ENCODE measurements at places on chromosomes 4 and X.
A peak's percentile ranks its signal among the peaks of the same experiment; 100 is the strongest.

DNA sequence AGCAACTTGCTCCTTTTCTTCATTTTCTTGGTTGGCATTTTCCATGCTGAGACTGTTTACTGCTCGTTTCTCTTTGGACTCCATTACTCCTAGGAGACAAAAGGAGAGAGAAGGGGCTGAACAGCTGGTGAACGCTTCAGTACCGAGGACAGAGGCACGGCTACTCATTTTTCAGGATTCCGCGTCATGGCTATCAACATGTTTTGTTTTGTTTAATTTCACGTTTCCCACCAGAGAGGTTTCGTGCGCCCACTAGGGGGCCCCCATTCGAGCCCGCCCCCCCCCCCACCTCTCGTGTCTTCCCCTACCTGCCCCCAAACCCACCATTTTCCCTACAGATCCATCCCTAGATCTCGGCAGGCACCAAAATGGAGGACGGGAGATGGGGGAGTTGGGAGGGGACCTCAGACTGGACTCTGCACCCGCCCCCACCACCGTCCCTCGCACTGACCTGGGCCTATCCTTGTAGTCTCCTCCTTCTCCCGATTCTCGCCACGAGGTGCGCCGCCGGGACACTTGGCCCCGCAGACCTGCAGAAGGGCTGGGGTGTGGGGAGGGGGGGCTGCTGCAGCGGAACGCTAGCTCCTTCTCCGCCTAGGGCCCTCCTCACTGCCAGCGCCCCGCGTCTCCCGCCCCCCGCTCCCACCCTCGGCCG, 653 bp downstream of the BEX1 start:
- DNase-seq: peak; percentile 4

- peak; percentile 63 for DNase-seq
Observed at GRCh38 chrX:40278340-40279090, 180.8 kb upstream of the BCOR start.

DNA sequence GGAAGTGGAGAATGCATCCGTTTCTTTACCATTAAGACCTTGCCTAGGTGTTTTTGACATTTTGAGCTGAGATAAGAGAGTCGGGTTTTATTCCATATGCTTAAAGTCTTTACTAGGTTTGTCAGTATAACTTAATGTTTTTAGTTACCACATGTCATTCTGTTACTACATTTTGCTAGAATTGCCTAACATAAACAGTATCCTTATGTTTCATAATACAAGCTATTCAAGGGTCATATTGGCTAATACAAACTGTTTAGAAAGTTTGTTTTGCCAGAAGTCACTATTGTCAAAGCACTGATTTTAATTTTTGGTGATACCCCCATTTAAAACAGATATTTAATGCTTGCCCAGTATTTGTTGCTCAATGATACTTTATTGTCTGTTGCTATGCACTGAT, 427.7 kb upstream of the MAGEB2 start:
- no peak for DNase-seq

GRCh38 chr4:139015948-139016471, 429 bp downstream of the NOCT start:
- DNase-seq: peak; percentile 40

DNA sequence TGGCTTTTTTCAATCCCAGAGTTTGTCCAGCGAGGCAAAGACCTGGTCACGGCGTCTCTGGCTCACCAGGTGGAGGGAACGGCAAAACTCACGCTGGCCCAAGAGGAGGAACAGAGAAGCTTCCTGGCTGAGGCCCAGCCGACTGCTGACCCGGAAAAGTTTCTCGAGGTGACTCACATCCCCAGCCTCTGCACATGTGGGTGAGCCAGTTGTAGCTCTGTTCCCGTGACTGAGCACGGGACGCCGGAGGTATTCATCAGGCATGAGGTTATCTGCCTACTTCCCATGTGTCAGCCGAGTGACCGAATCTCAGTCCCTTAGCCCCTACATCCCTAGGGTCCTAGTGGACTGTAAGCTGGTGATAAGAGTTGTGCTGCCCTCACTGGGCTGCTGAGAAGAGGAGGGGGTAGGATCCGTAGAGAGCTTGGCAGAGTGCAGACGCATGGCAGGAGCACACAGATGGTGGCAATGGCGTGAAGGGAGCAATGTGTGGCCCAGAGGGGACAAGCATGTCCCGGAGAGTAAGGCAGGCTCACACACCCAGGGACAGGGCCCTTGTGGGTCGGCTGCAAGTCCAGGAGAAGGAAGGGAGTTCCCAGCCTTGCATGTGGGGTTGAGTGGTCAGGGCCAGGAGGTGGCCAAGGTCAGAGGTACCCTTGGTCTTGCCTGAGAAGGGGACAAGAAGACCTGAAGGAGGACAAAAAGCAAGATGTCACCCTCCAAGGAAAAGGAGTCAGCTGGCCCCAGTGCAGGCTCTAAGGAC, 42.9 kb downstream of the EVC start:
- DNase-seq: no peak

GRCh38 chrX:78747971-78748370, 451 bp downstream of the LPAR4 start:
- no peak for DNase-seq

- no peak for DNase-seq
Observed at GRCh38 chr4:69518102-69518501, 22.4 kb upstream of the UGT2B4 start.

DNA sequence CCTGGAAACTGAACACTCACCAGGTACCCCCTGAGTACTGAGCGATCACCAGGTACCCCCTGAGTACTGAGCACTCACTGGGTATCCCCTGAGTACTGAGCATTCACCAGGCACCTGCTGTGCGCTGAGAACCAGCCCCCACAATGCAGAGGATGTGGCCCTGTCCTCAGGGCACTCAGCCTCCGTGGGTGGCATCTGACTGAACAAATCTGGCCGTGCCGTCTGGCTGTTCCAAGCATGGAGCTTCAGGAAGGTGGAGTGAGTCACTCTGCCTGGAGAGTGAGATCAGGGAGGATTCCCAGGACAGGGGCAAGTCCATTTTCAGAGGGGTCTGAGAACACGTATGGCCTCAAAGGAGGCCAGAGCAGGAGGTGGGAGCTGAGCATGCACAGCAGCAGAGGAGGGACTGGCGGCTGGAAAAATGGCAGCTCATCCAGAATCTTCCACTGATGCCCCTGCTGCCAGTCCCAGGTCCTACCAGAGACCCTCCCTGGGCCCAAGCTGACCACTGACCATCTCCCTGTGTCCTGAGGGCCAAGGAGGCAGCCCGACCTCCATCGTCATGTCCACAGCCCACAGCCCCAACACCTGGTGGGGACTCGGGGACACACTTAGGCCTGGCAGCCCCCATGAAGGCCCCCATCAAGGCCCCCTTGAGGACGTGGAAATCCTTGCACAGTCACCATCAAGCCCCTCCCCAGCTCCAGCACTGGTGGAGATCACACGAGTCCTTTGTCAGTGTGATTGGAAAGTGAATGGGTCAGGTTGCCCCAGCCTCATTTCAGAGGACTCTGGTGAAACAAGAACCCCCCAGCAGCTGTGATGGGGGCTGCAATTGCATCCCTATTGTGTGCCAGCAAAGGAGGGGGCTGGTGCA, 94.1 kb downstream of the HMX1 start:
- DNase-seq: no peak

GRCh38 chr4:113869743-113870375, 108.3 kb upstream of the CAMK2D start:
- no peak for DNase-seq

- peak; percentile 65 for DNase-seq
Observed at GRCh38 chr4:102759831-102760644, 730 bp downstream of the MANBA start.

- DNase-seq: no peak
Observed at GRCh38 chr4:54912155-54912554, 213.2 kb downstream of the KDR start.

GRCh38 chrX:7852166-7852565, 9.2 kb downstream of the VCX start:
- DNase-seq: no peak

DNA sequence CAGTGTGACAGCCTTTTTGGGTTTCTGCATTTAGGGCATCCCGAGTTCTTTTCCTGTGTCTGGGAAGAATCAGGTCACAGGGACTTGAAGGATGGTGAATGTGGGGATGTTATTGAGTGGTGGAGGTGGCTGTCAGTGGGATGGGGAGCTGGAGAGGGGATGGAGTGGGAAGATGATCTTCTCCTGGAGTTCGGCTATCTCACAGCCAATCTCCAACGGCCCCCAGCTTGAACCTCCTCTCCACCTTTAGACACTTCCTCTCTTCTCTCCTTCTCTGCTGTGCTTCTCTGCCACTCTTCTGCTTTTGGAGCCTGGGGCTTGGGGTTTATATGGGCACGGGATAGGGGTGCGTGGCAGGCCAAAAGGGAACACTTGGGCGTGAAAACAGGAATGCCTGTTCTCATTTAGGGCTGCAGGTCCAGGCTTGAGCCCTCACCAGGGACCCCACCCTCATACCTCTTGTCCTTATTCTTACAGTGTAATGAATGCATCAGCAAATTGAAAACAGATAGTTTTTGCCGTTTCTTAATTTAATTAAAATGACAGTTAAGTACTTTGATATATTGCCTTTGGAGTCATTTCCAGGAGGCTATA, 37.5 kb downstream of the USP9X start:
- no peak for DNase-seq

DNA sequence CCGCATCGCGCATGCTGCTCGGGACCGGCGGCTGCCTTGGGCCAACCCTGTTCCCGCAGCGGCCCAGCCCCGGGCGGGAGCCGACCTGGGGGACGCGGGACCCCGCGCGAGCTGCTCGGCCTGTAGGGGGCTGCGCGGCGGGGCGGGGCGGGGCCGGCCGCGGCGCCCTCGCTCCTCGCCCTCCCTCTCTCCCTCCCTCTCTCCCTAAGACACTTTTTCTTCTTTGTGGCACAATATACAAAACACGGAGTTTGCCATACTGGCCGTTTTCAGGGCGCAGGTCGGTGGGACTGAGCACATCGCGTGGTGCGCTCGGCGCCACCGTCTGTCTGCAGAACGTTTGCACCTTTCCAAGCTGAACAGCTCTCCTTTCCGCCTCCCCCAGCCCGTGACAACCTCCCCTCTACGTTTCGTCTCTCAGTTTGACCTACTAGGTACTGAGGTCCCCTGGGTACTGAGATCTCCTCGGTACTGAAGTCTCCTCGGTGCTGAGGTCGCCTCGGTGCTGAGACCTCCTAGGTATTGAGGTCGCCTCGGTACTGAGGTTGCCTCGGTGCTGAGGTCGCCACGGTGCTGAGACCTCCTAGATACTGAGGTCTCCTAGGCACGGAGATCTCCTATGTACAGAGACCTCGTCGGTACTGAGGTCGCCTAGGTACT, 261.1 kb upstream of the PLCXD1 start:
- peak; percentile 1 for DNase-seq

DNA sequence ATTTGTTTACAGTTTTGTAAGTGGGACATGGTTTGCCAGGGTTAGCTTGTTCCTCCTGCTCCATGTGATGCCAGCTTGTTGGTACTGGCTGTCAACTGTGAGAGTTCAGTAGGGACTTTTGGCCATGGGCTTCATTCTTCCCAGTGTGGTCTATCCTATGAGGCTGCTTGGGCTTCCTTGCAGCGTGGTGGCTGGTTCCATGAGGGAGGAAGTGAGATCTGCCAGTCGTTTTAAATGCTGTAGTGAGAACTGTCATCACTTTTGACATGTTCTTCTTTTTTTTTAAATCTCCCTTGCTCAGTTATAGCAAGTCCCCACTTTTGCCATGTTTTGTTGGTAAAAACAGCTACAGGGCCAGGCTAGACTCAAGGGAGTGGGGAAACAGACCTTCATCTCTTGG, 15.9 kb downstream of the NSD2 start:
- DNase-seq: no peak

GRCh38 chrX:139290310-139290709, 240.2 kb upstream of the F9 start:
- DNase-seq: no peak

DNA sequence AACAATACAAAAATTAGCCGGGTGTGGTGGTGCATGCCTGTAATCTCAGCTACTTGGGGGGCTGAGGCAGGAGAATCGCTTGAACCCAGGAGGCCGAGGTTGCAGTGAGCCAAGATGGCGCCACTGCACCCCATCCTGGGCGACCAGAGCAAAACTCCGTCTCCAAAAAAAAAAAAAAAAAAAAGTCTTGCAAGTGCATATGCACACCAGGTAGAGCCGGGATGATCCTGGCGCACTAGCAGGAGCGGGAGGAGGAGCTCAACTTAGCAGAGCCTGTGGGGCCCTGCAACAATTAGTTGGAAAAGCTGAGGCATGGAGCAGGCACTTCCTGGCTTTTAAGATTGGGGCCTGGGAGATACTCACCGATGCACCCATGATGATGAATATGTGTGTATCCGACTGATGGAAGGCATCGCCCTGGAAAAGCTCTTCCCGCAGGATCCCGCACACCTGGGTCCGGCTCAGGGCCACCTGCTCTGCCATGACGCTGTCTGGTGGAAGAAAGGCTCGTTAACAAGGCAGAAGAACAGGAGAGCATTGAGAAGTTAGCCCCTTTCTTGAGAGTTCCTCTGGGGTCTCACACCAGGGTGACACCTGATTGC, 872 bp downstream of the G6PD start:
- no peak for DNase-seq

DNA sequence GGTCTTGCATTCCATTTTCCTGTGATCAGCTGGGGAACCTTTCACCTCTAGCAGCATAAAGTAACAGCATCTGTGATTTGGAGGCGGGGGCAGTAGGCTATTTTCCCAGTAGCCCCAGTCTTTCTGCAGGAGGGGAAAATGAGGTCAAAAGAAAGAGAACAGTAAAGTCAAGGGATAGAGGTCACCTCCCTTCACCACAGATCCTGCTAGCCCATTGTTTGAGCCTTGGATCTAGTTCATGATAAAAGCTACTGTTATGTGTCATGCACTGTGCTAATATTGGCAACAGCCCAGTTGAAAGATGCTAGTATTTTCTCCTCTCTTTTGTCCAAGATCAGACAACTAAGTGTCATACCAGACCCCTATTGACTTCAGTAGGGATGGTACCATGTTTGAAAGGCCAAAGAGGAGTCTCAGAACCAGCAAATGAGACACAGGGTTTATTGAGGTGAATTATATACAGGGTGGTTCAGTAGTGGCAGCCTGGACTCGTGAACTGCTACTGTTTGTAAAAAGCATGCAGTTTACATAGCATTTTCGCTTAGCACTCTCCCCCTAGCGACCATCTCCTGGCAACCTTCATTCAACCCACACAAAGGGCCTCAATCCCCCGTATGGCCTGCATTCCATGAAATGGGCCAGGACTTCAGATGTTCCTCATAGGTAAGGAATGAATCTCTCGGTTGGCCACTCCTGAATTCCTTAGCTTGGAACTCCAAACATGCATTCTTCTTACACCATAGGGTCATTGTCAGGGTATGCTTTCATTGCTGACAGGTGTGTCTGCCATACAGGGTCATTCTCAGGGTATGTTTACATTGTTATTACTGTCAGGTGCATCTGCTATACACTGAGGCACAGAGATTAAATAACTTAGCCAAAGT, 170.0 kb upstream of the FRMPD4 start:
- no peak for DNase-seq

- DNase-seq: no peak
Observed at GRCh38 chrX:153634236-153634635, 12.8 kb upstream of the DUSP9 start.

DNA sequence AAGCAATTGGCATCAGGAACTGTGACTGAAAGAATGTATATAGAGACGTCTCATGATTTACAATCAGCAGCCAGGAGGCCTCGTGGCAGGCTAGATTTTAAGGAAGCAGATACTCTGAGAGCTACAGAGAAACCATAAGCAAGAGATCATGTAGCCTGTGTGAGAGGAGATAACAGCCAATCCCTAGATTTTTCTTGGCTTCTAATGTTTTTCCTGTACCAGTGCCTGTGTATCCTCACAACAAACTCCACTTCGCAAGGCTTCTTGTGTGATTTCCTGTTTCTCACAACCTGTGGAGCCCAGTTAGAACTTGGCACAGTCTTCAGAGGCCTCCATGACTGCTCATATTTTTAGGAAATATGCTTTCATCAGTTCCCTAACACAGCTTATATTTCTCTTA, 147.9 kb downstream of the PTCHD1 start:
- DNase-seq: peak; percentile 53
